Neural crest cell (in vitro differentiated cells): ENCODE measurements at places on chromosomes 2 and 18. TPM values are rescaled to one million over a fixed set of nuclear protein-coding genes. Genes with fewer than 3 reads are reported as not detected.

SIX3 gene
- not detected in 2 replicates for total RNA-seq

SERPINB13 gene
- not detected in 2 replicates for total RNA-seq

HRH4 gene
- total RNA-seq, result 0.07 TPM in 1 of 2 replicates, not detected in the other

LONRF2 gene
- total RNA-seq, result 5.0 and 5.2 TPM in 2 replicates

ALPI gene
- total RNA-seq, result not detected in 2 replicates
